OCI-LY7 (cell line): ENCODE measurements at places on chromosomes 6 and 20.

GRCh38 chr6:144597511-144597910, 312.4 kb downstream of the UTRN start:
- DNase-seq = no peak

- DNase-seq = no peak
These were observed 5.5 kb downstream of the ZBP1 start for GRCh38 chr20:57614490-57615444.

GRCh38 chr20:22560817-22561216, 23.6 kb downstream of the FOXA2 start:
- no peak for DNase-seq

DNA sequence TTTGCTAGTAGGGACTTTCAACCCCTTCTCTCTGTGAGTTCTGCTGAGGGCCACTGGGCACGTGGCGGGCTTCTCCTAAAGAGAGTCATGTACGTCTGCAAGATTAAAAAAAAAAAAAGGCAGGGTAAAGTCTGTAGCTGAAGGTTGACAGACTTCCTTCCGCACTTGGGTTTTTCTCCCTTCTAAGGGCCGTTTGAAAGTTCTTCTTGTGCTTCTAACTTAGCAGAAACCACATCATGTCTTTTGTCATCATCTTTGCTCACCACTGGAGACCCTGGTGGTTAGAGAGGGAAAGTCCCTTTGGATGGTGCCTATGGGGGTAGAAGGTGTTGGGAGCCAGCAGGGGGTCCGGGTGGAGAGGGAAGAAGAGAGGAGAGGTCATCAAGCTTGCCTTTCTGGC, 31.4 kb downstream of the PRDM1 start:
- DNase-seq = no peak

DNA sequence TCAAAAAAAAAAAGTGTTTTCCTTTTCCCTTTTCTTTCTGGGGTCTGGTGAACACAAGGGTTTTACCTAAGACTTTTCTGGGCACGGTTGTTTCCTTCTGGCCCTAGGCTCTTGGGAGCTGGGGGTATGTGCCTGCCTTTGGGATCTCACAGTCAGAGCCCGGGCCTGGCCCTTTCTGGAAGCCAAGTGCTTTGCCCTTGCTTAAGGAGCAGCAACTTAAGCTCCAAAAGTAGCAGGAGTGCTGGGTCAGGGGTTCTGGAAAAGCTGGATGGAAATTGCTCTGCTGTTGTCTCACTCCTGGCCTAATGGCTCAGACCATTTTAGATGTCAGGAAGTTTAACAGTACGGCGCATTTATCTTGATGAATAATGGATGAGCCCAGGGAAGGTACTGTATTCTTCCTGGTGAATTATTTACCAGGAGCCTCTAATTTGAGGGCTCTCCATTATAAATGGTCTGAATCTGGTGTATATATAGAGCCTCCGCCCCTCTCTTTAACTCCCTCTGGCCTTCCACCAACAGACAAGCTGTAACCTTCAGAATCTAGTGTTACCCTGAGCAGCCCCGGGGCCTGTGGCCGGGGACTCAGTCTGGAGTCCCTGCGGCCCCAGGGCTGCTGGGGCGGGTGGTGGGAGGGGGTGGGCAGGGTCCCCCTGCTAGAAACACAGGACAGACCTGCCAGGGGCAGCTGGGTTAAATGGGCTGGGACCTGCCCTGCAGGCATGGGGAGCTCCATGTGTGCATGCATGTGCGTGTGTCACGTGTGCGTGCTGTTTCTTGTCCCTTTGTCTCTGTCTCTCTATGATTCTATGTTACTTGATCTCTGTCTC, 37.5 kb downstream of the PTK7 start:
- DNase-seq = no peak

DNA sequence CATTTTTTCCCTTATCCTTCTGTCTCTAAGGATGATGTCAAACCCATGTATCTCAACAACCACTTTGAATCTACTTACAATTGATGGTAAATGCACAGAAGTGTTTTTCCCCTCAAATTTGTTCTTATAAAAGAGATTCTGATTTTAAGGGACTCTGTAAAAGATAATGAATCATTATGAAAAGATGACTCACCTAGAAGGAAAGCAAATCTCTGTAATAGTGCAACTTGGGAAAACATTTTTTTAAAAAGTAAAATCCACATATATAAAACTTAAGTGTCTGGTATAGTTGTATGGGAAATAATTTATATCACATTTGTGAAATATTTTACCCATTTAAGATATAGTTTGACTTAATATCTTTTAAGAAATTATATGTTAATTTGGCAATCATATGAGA, 137.0 kb downstream of the TINAG start:
- DNase-seq = no peak

GRCh38 chr20:39269493-39270217, 307.5 kb downstream of the DHX35 start:
- no peak for DNase-seq

DNA sequence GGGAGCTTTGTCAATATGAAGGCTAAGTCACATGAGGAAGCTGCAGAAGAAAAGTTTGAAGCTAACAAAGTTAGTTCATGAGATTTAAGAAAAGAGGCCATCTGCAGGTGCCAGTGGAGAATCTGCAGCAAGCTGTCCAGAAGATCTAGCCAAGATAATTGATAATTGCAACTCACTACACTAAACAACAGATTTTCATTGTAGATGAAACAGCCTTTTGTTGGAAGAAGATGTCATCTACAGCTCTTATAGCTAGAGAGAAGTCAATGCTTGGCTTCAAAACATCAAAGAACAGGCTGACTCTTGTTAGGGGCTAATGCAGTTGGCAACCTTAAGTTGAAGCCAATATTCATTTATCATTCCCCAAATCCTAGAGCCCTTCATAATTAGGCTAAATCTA, 83.7 kb downstream of the RIN2 start:
- no peak for DNase-seq

DNA sequence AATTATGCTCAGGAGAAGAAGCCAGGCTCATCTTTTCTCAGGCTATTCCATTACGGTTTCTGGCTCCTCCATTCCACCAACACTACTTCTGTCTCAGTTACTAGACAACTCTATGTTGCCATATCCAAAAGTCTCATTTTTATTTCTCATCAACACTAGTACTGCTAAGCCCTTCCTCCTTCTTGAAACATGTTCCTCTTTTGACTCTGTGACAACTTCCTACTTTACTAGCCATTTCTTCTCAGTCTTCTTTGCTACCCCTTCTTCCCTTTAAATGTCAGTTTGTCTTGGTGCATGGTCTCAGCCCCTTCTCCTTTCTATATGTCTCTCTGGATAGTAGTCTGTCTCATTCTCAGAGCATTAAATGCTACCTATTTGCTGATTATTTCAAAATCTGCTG, 7.1 kb upstream of the ADGRG6 start:
- DNase-seq = no peak

- DNase-seq = no peak
These were observed 47.2 kb downstream of the RFX6 start for GRCh38 chr6:116924245-116924644.

DNA sequence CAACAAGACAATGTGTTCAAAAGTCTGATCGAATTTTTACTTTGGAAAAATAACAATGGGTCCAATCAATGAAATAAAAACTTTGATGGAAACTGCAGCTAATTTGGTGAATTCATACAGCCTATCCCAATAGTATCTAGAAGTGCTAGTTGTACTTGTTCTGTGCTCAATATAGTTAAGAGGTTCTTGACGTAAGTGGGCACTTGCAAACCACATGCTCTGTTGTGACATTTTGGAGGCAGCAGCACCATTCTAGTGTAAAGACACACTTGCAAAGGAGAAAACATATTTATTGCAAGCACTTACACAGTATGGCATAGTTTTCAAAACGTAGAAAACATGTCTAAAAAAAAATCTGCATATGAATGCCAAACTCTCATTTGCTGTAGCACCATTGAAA, 6.7 kb upstream of the KLHL31 start:
- DNase-seq = no peak

DNA sequence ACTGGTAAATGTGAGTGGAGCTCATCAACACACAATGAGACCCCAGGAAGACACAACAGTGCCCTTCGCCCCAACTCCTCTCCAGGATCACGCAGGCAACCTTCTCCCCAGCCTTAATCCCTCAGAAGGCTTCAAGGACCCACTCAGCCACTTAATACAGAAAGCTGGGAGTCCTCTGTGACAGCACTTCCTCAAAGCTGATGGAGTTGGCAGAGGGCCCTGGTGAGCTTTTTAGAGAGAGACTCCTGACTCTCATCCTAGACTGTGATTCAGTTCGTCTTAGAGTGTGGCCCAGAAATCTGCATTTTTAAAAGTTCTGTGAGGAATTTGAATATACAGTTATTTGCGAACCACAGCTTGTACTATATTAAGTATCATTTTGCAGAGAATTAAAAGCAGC, 187.7 kb downstream of the UST start:
- no peak for DNase-seq

- no peak for DNase-seq
These were observed 144.0 kb downstream of the GJA1 start for GRCh38 chr6:121579478-121579877.

- DNase-seq = no peak
These were observed 261.3 kb downstream of the ESR1 start for GRCh38 chr6:152068622-152069261.

- no peak for DNase-seq
These were observed 84.0 kb upstream of the SALL4 start for GRCh38 chr20:51886341-51886740.

GRCh38 chr6:86487660-86488221, 449.6 kb upstream of the HTR1E start:
- no peak for DNase-seq

DNA sequence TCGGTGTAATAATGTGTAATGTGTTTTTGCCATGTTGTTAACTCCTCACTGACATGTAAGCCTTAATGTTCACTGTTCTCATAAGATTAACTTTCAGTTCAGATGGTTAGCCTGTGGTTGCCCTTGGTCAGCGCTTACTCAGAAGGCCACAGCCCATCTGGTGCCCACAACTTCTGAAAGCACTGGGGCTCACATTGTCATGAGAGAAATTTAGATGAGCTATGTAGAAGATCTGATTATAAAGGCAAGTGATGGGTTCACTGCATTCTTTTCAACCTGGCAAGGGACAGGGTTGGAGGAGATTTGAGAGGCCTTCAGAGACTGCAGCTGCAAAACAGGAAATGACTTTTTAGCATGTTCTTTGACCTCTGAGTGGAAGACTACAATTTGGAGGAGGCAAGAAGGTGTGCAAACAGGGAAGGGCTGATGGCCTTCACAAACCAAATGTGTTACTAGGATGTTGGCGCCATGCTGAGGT, 242.3 kb upstream of the SUPT3H start:
- DNase-seq = peak; percentile 57

GRCh38 chr6:27684264-27685211, 211.6 kb upstream of the ZNF184 start:
- peak; percentile 28 for DNase-seq

GRCh38 chr6:156250593-156250992, 526.6 kb upstream of the ARID1B start:
- no peak for DNase-seq

- no peak for DNase-seq
These were observed 170.7 kb downstream of the EPHA7 start for GRCh38 chr6:93248631-93249030.

- no peak for DNase-seq
These were observed 57.6 kb downstream of the ADGRG6 start for GRCh38 chr6:142359271-142359960.

DNA sequence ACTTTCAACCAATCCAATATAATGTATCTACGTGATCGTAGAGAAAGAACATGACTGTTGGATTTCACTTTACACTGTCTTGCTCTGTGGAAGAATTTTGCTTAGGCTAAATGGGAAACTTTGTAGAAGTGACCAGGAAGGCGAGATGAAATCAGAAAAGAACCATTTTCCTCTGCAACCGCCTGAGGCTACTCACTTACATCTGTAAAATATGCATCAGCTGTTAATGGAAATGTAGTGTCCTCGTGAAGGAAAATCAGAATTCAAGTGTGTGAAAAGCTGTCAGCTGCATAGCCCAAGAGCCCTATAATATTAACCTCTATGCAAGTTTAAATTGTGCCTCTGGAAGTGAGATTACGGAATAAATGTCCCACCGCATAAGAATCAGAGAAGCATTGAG, 277.9 kb downstream of the C6orf118 start:
- no peak for DNase-seq

DNA sequence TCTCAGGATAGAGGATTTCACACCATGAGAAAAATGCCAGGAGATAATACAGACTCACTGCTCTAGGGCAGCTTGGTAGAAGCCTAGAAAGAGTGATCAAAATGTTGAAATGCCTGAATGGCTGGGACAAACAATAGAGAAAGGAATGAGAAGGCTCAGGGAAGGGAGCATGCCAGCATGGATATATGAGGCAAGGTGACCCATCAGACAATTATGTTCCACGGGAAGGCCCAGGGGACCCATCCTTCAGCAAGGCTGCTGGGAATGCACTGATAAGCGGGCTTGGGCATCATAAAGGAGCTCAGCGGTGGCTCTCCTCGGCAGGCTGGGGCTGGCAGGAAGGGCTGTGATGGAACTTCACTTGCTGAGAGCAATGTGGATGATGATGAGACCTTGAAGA, 12.2 kb downstream of the HEBP2 start:
- no peak for DNase-seq

GRCh38 chr6:129517288-129517687, 192.7 kb downstream of the ARHGAP18 start:
- no peak for DNase-seq

DNA sequence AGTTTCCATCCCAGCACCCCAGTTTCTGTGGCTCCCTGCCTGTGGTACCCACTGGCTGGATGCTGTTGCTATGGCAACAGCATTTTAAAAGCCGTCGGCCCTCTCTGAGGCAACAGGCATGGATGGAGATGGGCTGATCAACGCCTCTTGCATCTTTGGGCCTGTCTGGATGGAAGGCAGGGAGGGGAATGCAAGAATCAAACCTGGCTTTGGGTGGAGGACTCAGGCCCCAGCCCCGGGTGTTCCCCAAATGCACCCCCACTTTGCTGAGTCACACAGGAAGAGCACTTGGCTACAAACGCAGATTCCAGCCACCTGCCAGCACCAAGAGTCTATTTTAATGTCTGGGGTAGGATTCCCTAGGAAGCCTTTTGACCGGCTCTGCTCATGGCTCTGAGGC, 45.7 kb upstream of the TGM2 start:
- DNase-seq = no peak

DNA sequence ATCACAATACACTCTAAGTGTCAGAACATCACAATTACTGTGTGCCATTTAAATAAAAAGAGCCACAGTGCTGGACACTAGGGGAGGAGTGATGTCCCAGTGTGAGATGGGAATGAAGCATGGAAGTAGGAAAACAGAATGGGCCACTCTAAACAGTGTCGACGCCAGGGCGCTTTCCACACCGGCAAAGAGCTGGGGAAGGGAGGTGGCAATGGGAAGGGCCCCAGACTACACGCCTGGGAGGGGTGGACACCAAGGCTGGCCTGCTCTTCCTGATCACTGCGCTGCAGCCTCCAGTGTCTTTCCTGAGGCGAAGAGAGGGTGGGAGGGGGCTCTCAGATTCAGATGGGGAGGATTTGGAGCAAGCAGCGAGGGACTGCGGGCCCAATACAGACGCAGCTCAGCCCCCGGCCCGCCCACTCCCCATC, 75.9 kb downstream of the ERMARD start:
- DNase-seq = no peak

GRCh38 chr6:15553031-15553430, 109.8 kb downstream of the DTNBP1 start:
- no peak for DNase-seq
